ENCODE measurements at places on chromosomes 6 and 20.

DNA sequence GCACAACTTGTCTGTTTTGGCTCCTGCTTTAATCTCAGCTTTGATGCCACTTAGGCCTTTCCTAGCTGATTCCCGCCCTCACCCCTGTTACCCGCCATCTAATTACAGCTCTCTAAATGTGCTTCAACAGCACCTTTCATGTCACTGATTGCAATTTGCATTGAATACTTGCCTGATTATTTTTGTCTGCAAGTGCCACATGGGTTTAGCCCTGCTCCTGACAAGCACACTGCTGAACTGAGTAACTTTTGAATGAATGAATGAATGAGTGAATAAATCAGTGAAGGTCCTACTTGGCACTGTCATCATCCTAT lies 591 bp upstream of the DCBLD1 start:
- DNase-seq: no peak

- DNase-seq: no peak
These were observed 35.2 kb downstream of the SAMD3 start for GRCh38 chr6:130187335-130188206.

DNA sequence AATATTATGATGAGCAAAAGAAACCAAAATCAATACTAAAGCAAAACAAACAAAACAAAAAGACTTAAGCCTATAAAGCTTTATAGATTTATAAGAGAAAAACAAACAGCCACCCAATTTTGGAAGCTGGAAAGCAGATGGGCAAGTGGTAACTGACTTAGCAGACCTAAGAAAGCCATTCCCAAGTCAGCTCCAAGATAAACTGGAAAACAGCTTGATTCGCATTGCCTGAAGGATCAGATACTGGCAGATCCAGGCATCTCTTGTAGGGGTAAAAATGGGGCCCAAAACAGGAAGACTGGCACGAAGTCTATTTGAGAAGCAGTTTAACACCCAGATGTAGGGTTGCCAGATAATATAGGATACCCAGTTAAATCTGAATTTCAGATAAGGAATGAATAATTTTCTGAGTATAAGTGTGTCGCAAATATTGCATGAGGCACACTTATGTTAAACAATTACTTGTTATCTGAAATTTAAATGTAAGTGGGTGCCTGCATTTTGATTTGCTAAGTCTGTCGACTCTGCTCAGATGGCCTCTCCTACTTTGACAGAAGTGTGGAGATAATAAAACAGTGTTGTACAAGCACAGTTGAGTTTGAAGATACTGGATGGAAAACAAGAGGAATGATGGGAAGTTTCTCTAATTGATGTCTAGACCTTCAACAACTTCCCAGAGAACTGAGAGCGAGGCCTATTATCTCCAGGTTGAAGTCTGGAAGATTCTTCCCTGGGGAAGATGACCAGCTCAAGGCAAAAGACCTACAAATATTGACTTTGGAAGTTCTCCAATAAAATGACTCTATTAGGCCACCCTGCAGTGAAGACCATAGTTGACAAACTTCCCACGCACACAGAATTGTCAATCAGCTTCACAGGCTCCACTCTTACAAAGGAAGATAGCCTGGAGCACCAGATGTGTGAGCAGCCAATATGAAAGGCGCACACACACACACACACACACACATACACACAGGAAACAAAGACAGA lies 113.4 kb downstream of the FAM50B start:
- DNase-seq: no peak

- DNase-seq: no peak
These were observed 2.0 kb downstream of the NNAT start for GRCh38 chr20:37523012-37523391.

GRCh38 chr6:268394-268935 lies 23.8 kb upstream of the DUSP22 start:
- DNase-seq: no peak

DNA sequence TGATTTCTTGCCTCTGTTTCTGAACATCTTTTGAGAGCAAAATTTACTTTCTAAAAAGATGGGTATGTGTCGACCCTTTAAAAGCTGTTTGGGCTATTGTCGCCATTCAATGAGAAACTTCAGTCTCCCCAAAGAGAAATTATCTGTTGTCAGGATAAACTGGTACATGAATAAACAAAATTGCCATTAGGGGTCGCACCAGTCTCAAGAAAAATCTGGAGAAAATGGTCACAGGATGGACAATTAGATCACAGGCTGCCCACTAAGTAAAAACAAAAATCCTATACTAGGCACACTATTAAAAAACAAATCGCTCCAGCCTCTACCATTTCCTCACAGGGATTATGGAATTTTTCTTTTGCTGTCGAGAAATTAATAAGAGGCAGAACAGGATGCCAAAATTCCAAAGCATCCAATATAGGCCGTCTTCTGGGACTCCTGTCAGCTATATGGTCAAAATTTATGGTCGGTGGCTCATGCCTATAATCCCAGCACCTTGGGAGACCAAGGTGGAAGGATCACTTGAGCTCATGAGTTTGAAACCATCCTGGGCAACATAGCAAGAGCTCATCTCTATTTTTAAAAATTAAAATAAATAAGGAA lies 5.5 kb upstream of the HLA-E start:
- peak; percentile 58 for DNase-seq

DNA sequence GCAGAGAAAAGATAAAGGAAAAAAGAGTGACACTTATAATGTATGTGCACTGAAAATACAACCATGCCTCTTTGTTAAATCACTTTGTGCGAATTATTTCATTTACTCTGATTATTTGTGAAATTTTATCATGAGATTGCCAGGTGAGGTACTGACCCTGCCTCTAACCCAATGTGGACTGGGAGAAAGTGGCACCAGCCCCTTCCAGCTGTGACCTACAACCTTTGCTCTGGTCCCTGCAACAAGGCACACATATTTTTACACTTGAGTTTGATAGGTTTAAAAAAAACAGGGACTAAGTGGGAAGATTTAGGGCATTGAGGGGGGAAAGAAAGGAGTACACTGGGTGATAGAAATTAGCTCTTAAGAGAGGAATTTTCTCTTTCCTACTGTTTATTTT lies 80.3 kb upstream of the ISM1 start:
- no peak for DNase-seq

GRCh38 chr20:38202153-38202981 lies 37.3 kb upstream of the TGM2 start:
- DNase-seq: no peak

GRCh38 chr6:37088897-37089296 lies 81.1 kb upstream of the PIM1 start:
- DNase-seq: no peak

DNA sequence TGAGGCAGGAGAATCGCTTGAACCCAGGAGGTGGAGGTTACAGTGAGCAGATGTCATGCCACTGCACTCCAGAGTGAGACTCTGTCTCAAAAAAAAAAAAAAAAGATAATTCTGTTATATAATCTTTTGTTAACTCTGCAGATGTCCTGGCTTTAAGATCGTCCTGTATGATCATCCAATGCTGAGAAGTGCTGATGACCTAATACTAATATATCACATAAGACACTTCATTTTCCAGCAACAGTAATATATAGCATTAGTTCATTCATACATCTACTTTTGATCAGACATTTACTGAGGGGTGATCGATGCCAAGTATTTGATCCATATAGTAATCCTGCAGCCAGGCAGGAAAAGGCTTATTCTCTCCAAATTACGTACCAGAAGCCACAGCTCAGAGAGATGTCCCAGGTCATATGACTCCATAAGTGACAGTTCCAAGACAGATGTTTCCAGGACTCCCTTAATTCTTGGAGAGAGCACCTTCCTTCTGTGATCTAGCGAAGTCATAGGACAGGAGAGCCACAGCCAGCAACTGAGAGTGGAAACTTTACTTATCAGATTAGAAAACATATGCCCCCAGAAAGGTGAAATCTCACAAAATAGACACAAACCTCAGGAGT lies 60.7 kb downstream of the SHLD1 start:
- no peak for DNase-seq

DNA sequence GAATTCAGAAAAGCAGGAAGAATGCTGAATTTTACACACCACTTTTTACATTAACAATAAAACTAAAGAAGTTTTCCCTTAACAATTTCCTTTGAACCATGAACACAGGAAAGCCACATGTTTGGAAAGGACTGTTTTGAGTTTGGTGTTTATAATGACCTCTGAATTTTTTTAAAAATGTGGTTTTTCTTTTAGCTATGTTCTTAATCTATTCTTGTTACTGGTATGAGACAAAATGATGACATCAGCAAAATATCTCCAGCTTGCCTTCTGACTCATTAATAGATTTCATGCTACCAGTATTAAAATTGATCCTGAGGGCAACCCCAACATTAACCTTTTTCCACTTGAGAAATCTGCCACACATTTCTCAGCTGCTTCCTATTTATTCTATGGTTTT lies 217.5 kb upstream of the THEMIS start:
- no peak for DNase-seq

GRCh38 chr6:158867381-158868121 lies 48.4 kb upstream of the EZR start:
- DNase-seq: no peak

- DNase-seq: no peak
These were observed 468.2 kb downstream of the PKHD1 start for GRCh38 chr6:51619042-51619799.

GRCh38 chr20:44038681-44039123 lies 124.0 kb downstream of the TOX2 start:
- DNase-seq: no peak

DNA sequence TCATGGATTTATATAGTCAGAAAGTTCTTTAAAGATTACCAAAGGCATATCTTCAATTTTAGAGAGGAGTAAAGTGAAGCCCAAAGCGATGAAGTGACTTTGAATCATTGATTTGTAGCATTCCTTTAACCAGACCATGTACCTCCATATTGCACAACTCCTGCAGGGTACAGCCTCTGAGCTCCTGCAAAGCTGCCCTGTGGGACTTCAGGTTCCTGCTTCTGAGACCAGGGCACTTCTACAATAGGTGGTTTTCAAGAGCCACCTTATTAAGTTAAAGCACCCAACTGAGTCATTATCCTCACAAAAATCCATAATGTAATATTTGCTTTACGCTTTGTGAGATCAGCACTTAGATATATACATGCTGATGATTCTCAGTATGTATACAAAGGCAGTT lies 270.7 kb upstream of the RGS17 start:
- DNase-seq: no peak

- no peak for DNase-seq
These were observed 27.2 kb downstream of the VEGFA start for GRCh38 chr6:43796903-43797890.
